MG63 (cell line): ENCODE measurements at places on chromosomes 1 and 21. TPM values are rescaled to one million over a fixed set of nuclear protein-coding genes. Genes with fewer than 3 reads are reported as not detected.

Gene LAPTM5
- 0.30 TPM in 1 of 2 replicates, not detected in the other for total RNA-seq

GRCh38 chr1:221905802-221906201 lies 163.9 kb upstream of the DUSP10 start:
- no peak for DNase-seq

Gene CLCA2
- total RNA-seq, result 0.05 and 0.20 TPM in 2 replicates

GRCh38 chr1:178098262-178098661 lies 4.4 kb downstream of the RASAL2 start:
- no peak for DNase-seq

- DNase-seq, result no peak
These were observed 105.3 kb downstream of the RGS2 start for GRCh38 chr1:192914092-192914491.
